ENCODE measurements at places on chromosomes 5 and 9.

- no peak for DNase-seq
Observed at GRCh38 chr5:23996525-23996924, 489.1 kb downstream of the PRDM9 start.

DNA sequence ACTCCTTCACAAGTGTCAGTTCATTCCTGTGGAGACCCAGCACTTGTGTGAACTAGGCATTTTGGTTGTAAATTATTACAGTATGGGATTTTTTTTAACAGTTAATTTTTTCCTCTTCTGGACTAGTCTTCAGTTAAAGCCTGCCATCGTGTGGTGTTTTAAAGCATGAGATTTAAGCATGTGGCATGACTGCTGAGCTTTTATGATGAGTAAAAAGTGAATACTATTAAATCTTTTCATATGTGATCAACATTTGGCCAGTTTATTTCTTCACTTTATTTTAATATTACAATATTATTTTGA, 25.0 kb downstream of the LMNB1 start:
- DNase-seq, result peak; percentile 40

- no peak for DNase-seq
Observed at GRCh38 chr9:128108269-128109049, 19.1 kb downstream of the PTGES2 start.

GRCh38 chr9:124675261-124676158, 95.6 kb downstream of the NR6A1 start:
- DNase-seq, result no peak

DNA sequence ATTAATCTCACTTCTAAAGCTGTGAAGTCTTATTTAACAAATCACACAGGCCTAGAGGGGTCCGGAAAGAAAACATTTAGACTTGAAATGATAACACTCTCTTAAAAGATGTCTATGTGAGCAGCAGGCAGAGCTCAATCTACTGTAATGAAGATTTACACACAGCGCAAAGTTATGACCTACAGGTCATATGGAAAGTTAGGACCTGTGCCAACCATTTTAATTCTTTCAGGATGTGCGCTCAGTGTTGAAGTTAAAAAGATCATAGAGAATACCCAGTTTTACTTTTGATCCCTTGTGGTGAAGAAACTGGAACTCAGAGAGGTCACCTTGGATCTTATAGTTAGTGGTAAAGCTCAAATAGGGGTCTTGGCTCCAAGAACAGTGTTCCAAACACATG, 3.1 kb upstream of the CREBRF start:
- DNase-seq, result no peak

- DNase-seq, result no peak
Observed at GRCh38 chr5:60550311-60550710, 149.7 kb downstream of the DEPDC1B start.

DNA sequence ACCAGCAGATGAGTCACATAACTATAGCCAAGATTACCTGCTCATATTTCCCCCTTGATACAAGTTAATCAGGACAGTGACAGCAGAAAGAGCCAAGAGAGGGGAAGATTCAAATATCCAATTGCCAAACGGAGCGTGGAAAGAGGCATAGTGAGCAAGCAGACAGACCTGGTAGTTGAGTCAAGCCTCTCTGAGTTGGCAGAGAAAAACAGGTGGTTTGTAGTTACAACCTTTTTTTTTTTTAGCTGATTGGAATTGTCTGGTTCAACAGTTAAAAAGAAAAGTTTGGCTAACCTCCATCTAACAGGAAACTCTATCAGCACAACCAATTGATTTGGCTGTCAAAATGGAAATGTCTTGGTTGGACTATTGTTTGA, 272.1 kb downstream of the TLE1 start:
- DNase-seq, result peak; percentile 67

DNA sequence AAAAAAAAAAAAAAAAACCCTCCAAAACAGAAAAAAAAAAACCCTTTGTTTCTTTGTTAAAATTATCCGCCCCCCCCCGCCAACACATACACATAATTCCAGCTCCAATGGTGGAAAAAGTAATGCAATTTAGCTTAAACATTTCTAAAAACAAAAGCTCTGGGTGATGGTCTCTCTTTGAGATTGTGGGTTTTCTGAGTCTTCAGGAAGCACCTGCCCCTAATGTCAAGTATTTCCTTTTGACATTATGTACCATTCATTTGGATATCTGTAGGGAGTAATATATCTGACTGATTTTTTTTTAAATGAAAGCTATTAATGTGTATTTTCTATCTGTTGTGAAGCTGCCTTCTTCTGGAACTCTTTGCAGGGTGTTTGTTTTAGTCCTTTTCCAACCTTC, 389.7 kb downstream of the TAF11L14 start:
- no peak for DNase-seq

DNA sequence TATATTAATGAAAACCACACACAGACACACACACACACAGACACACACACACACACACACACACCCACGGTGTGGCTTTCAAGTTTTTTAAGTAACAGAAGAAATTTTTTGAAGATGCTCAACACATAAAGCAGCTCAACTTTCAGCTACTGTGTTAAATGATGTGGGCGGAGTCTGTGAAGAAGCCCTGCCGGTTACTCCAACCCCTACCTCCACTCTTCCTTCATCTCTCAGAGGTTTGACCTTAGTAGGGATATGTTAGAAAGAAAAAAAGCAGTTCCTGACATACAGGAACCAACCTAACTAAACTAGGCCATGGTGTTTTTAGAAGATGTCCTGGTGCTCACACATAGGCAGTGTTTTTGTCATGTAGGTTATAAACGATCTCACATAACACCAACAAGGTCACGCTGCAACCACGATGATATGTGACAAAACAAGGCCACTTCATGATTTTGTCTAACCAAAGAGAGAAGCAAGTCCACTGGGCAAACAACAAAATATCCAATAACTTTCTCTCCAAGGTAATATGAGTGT, 112.8 kb downstream of the EMB start:
- DNase-seq, result no peak

DNA sequence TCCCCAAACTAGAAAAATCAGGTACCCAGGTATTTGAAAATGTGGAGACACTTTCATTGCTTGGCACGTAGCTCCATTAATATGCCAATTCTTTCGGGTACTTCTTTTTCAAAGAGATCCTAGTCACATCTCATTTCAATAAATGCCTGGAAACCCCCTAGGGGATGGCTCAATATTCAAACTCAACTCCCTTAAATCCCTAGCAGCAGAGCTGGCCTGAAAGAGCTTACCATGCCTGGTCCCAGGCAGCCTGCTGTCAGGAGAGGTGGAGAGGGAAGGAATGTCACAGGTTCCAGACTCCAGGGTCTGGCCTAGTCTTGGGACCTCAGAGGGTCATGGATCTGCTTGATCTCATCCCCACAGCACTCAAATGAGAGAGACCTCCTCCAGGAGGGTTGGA, 187.1 kb downstream of the SPOCK1 start:
- DNase-seq, result no peak

- peak; percentile 22 for DNase-seq
Observed at GRCh38 chr9:131815970-131816873, 76.3 kb upstream of the RAPGEF1 start.

DNA sequence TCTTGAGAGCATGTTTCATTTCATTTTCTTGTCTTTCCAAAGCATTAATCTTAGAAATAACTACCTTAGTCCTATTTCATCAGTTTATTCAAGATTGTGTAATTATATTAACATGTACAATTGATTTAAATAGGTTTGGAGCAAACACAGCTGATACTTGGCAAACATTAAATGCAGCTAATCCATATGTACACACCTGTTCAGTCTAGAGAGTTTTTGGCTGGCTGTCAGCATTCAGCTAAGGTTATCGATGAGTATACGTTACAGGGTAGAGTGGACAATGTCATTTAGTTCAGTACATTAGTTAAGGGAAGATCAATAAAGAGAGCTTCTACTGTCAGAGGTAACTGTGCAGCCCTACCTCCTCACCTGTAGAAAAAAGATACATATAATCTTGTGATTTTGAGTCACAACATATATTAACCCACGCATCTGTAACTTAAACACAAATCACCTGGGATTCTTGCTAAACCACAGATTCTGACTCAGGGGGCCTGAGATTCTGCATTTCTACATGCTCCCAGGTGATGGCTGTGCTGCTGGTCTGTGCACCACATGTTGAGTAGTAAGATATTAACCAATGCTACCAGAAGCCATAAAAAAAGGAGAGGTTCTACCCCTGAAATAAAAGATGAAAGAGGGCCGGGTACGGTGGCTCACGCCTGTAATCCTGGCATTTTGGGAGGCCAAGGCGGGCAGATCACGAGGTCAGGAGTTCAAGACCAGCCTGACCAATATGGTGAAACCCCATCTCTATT, 34.1 kb upstream of the PCA3 start:
- no peak for DNase-seq

DNA sequence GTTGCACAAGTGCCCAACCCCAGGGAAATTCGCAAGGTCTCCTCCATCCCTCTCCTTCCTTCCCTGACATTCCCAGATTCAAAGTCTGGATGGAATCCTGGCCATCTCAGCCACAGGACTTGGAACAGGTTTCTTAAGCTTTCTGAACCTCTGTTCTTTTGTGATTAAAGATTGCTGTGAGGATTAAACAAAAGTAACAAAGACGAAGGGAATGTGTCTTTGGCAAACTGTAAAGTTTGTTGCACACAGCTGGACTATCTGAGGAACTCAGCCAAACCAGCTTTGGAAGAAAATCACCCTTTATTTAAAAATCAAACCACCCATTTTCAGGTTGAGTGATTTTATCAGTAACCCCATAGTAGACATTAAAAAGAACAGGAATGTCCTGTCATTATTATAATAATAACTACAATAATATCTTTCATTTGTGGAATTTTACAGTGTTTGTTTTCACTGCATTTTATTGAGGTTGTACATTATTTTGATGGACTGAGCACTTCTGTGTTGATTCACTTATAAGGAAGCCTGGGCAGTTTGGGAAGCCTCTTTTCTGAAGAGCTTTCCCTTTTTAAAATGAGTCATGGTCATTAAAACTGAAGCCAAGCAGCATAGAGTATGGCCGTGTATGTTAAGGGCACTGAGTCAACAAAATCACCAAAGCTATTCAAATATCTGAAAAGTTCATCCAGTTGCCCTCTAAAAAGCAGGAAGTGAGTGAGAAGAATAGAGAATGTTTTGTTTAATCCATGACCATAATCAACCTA, 310.2 kb downstream of the AGTPBP1 start:
- peak; percentile 89 for DNase-seq

Data from PC-3 (cell line).